ENCODE measurements at places on chromosomes 4 and X.
A peak's percentile ranks its signal among the peaks of the same experiment; 100 is the strongest.

DNA sequence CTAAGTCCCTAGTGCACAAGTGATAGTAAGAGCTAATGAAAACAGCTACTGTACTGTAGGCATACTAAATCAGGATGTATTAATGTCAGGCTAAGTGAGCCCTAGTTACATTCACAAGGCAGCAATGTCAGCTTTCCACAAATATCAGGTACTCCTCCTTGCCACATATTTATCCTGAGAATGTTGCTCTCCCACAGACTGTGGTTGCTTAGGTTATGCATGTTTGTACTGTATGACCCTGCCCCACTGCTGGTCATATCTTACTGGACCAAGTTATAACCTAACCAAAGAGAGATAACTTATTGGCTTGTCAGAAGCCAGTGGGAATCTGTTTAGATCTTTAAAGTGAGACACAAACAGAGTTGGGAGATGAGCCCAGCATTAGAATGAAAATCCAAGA lies 241.0 kb downstream of the SLC39A8 start:
- DNase-seq = no peak

DNA sequence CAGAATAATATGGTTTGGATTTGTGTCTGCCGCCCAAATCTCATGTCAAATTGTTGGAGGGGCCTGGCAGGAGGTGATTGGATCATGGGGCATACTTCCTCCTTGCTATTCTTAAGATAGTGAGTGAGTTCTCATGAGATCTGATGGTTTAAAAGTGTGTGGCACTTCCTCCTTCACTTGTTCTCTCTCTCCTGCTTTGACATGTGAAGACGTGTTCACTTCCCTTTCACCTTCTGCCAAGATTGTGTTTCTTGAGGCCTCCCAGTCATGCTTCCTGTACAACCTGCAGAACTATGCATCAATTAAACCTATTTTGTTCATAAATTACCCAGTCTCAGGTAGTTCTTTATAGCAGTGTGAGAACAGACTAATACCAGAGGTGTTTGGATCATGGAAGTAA lies 325.7 kb upstream of the GIMD1 start:
- no peak for DNase-seq

GRCh38 chr4:169256856-169257761 lies 13.6 kb downstream of the SH3RF1 start:
- DNase-seq = no peak

- no peak for DNase-seq
Observed at GRCh38 chr4:67546004-67546356, 677 bp upstream of the CENPC start.

DNA sequence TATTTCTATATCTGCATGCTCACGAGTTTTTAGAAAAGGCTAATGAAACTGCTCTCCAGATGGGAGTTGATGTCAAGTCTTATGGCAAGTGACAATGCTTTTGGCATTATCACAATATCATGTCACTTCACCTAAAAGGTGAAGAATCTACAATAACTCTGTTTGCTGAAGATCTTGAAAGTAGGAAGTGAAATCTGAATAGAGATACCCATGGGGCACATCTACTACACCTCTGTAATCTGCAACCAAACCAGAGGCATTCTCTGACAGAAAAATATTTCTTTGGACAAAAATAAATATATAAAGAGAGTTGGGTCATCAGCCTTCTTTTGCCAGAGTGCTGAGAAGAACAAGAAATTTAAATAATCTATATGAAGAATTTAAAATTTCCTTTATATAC lies 3.9 kb upstream of the VAMP7 start:
- no peak for DNase-seq

- DNase-seq = no peak
Observed at GRCh38 chr4:9933956-9934355, 87.3 kb downstream of the SLC2A9 start.

GRCh38 chr4:51862781-51863180 lies 19.8 kb downstream of the DCUN1D4 start:
- DNase-seq = no peak

DNA sequence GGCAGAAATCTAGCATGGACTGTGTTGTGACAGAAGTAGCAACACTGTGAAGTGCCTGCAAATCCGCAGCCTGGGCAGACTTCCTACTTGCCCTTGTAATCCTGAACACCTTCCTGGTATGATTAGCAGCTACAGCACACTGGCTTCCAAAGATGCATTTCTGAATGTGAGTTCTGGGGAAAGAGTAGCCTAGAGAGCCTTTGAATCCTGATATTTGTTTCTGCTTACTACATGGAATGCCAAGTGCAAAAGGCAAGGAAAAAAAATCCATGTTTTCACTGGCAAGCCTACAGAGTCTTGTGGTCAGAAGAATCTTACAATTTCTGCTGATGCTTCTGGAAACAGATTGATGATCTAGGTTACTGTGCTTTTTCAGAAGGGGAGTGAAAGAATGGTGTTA lies 223.7 kb downstream of the COL25A1 start:
- no peak for DNase-seq

DNA sequence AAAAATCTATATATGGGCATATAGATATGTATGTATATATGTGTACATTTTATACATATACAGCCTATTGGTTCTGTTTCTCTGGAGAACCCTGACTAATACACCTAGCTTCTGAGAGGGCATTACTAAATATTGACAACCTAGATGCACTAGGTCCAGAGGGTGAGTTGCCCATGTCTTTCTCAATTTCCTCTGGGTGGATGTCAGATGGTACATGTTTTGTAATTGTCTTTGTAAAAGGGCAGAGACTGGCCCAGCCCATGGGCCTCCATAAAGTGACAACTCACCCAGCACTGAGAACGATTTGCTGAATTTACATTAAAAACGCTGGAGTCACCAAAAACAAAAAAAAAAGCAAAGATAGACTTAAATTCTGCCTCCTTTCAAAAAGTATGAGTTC lies 198.5 kb upstream of the FAM241A start:
- no peak for DNase-seq

GRCh38 chr4:6142935-6143602 lies 57.3 kb downstream of the JAKMIP1 start:
- no peak for DNase-seq

- no peak for DNase-seq
Observed at GRCh38 chr4:15558561-15558960, 88.9 kb downstream of the CC2D2A start.

- no peak for DNase-seq
Observed at GRCh38 chr4:36283912-36284465, 2.6 kb downstream of the DTHD1 start.

- no peak for DNase-seq
Observed at GRCh38 chr4:147772056-147772455, 40.2 kb downstream of the ARHGAP10 start.

DNA sequence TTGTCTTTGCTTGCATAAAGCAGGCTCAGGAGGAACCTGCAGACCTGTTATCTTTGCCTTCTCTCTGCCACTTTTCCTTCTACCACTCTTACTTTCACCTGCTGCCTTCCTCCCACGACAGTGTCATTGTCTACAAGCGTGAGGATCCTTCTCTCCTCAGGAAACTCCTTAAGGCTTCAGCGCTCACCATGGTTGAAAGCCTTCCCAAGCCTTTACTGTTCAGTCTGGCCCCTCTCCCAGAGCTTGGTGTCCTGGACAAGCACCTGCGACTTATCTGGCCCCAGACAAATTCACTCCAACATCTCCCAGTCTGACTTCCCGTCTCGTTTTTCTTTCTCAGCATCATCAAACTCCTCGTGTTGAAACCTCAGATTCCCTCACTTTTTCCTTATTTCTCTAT lies 31.0 kb downstream of the CC2D2A start:
- no peak for DNase-seq

DNA sequence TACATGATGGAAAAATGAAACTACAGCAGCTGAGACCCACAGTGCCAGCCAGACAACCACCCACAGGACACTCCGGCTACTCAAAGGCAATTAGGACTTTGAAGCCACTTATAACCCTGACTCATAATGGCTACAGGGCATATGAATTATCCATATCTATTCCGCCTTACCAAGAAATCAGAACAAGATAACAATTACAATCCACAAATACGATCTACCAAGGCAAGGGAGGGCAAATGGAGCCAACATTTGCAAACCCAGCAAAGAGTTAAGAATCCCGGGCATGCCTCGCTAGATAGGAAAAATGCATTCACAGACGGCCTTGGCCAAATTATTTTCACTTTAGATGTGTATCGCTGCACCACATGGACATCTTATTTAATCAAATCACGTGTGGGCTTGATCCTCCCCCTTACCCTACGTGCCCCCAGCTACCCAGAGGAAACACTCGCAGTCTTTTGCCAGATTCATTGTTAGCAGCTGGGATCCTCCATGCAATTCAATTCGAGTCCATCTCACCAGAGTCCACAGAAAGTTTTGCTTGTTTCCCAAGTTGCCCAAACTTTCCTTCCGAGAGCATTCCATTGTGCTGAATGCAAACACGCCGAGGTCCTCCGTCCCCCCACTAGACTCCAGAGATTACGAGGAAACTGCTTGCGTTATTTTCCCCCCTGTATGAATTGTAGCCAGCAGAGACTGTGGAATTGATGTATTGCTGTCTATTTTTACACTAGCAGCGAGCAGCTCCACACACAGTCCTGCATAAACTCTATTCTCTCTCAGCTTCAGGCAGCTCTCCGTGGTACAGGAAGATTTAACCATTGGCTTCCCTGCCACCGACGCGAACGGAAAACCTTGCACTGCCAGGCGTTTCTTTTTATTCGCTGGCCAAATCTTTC lies 1.2 kb downstream of the PPARGC1A start:
- DNase-seq = no peak

DNA sequence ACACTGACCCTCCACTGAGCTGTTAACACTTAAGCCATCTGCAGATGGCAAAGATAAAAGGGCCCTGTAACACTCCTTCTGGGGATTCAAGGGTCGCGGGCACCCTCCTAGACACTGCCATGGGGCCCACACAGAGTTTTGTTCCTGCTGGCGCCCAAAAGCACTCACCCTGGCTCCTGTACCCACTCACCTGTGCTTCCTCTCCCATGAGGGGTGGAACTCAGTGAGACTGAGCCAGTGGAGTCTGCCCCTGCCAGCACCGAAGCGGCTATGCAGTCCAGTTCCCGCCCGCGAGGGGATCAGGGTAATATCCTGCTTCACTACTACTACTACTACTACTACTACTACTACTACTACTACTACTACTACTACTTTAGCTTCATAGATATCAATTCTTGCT lies 312.1 kb upstream of the FTHL17 start:
- DNase-seq = no peak

DNA sequence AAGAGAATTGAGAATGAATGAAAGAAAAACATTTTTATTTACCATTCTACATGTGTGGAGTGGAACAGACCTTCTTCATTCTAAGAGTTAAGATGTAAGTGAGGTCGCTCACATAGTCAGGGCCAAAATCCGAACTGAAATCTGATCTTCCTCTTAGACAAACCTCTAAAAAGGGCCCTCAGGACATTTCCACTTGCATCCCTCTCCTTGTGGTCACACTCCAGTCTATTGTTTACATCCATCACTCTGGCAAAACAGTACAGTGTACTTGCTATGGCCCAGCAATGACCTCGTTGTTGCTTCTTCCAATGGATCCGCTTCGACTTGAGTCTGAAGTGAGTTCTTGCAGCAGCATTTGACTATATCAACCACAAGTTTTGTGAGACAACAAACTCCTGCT lies 54.2 kb downstream of the MOSPD2 start:
- no peak for DNase-seq

DNA sequence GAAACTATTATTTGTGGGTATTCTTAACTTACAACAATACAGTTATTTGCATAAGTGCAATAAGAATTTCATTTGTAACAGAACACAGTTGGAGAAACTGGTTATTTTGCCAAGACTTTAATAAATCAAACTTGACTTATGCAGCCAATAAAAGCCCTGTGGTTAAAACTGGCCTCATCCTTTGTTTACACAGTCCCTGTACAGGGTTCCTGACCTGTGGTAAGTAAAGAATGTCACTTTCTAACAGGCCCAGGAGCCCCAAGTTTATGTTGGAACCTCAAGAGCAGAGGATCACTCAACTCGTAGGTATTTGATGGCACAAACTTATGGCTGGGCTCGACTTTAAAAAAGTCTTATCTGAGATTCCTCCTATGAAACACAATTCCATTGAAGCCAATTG lies 88.6 kb upstream of the PTCHD1 start:
- no peak for DNase-seq

GRCh38 chr4:8788174-8788573 lies 83.5 kb downstream of the HMX1 start:
- DNase-seq = no peak

DNA sequence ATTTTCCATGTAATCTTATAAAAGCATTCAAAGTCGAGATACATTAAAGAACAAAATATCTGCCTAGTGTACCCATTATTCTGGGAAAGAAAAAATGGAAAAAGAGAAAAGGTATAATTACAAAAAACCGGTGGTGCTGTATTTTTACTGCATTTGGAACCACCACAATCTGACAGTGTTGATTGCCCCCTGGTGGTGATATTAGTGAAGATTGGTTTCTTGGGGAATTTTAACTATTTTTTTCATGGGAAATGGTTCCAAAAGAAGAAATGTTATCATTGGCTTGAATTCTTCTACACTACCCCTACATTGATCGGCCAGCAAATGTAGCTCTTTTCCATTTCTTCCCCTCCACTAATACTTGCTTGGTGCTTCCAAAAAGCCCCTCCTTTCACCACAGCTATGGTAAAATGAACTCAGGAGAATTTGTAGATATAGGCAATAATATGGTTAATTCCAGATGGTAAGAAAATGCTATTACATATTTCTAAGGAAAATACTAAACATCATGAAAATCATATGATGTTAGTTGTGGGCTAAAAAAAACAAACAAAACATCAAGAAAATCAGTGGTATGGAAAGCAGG lies 50.0 kb downstream of the COX18 start:
- DNase-seq = no peak

DNA sequence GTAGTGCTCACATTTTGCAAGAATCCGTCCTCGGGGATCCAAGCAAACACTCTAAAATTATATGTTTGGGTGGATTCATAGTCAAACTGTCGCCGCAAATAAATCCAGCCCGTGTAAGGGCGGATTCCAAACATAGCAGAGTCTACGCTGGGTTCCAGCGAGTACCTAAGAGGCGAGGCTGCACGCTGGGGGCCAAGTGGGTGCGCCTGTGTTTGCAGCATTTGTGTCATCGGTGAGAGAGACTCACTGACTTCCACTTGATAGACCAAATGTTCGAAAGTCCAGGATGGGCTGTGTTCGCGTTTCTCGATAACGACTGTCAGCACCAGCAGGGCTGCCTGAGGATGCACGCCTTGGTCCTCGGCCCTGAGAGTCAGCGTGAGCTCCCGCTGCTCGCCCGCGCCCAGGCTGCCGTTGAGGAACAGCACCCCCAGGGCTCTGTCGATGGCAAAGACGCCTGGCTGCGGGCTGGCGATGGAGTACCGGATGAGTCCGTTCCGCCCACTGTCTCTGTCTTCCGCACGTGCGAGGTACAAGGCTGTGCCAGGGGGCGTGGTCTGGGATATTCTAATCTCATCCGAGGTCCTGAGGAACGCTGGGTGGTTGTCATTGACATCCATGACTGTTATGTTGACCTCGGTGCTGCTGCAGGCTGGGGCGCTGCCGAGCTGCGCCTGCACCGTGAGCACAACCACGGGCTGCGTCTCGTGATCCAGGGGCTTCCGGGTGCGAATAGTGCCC lies 158.7 kb downstream of the DCHS2 start:
- peak; percentile 57 for DNase-seq

- no peak for DNase-seq
Observed at GRCh38 chr4:109608879-109609278, 48.8 kb downstream of the MCUB start.

- no peak for DNase-seq
Observed at GRCh38 chr4:67725132-67725531, 24.2 kb upstream of the UBA6 start.

Data from sciatic nerve (tissue), 2 donors.